ENCODE measurements at places on chromosomes 16 and 17.

DNA sequence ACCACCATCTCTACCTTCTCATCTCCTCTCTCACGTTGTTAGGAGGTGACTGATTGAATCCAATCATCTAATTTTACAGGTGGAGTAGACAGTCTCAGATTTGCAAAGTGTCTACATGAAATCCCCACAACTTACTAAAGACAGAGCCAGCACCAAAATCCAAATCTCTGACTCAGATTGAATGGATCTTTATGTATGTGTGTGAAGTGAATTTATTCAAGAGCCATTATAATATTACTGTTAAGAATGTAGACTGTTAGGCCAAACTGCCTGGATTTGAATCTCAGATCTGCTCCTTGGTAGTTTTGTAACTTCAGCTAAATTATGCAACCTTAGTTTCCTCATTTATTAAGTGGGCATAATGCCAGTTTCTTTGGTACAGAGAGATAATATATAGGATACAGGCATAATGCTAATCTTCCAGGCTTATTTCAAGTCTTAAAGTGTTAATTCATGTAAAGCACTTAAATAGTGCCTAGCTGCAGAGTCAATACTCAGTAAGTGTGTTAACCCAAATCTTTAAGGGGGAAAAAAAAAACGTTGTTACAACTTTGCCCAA, 12.7 kb downstream of the CNEP1R1 start:
- DNase-seq: no peak

DNA sequence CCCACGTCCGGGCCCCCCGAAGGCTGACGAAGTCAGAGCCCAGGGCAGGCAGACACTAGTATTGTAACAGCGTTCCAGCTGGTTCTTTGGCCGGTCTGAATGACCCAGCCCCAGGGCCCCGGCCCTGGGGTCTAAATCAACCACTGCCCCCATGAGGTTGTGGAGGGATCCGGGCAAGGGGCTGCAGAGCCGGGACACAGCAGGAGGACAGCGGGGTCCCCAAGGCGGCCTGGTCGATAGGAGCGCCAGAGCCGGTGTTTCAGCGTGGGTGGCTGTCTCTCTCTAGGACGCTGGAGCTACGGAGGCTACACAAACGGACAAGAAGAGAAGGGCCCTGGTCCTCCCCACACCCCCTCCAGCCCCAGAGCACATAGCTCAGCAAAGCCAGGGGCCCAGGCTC, 101.8 kb downstream of the RBFOX3 start:
- no peak for DNase-seq

GRCh38 chr17:64378890-64379354, 11.7 kb downstream of the PECAM1 start:
- no peak for DNase-seq

- no peak for DNase-seq
Observed at GRCh38 chr17:44829523-44830358, at the start of gene GJC1. GJC1 (minus strand) TSS chr17:44830287; CDS start chr17:44805817, 24,470 bp downstream.

GRCh38 chr17:14452856-14453255, 152.0 kb downstream of the HS3ST3B1 start:
- no peak for DNase-seq

- no peak for DNase-seq
Observed at GRCh38 chr17:39653316-39653661, 11.9 kb upstream of the TCAP start.

GRCh38 chr16:3096362-3096761, 2.7 kb downstream of the ZSCAN10 start:
- no peak for DNase-seq

DNA sequence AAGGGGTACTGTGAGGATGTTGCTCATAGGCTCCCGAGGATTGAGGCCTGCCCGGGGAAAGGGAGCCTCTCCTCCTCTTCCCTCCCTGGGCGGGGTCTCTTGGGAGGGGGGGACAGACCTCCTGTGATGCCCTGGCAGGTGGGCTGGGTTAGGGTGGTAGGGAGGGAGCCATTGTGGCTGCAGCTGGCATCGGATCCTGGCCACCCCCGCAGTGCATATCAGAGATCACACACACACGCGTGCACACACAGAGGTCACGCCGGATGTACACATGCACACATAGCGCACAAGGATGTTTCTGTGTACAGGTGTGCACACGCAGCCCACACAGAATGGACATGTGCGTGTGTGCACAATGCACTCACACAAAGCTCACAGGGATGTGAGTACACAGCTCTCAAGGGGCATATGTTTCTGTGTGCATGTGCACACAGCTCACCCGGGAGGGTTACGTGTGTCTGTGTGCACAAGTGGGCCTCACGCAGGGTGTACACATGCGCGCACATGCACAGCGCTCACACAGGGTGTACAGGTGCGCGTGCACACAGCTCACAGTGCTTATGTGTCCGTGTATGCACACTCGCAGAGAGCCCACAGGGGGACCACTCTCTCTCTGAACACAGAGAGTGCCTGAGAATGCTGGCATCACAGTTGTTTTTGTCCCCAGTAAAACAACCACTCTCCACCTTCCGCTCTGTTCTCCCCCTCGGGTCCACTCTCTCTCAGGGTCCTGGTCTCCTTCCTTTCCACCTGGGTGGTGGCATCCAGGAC, 2.4 kb downstream of the GJD3 start:
- no peak for DNase-seq

- no peak for DNase-seq
Observed at GRCh38 chr17:10631048-10631700, 25.9 kb downstream of the MYH3 start.

DNA sequence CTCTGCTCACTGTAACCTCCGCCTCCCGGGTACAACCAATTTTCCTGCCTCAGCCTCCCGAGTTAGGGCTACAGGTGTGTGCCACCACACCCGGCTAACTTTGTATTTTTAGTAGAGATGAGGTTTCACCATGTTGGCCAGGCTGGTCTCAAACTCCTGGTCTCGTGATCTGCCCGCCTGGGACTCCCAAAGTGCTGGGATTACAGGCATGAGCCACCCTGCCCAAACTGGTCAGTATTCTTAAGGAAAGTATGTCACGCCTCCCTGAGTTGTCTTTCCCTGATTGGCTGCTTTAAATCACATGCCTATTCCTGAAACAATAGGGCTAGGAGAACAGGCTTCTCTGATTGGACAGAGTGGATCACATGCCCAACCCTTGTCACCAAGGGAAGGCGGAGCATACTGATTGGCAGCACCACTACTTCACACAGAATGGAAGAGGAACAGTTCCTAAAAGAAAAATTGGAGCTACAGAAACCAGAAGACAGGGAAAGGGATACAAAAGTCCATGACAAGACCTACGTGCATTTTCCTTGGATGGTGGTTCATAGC, 17.6 kb upstream of the CYB5B start:
- no peak for DNase-seq

Measured in stimulated activated CD8-positive, alpha-beta memory T cell treated with anti-CD3 and anti-CD28 coated beads, Interleukin-4, amount 100 ng/mL, for 4 hours (primary cell).